Stimulated activated CD8-positive, alpha-beta memory T cell treated with anti-CD3 and anti-CD28 coated beads, Interleukin-2, amount 100 ng/mL, for 1 hour (primary cell): ENCODE measurements at places on chromosomes 7 and 10.

DNA sequence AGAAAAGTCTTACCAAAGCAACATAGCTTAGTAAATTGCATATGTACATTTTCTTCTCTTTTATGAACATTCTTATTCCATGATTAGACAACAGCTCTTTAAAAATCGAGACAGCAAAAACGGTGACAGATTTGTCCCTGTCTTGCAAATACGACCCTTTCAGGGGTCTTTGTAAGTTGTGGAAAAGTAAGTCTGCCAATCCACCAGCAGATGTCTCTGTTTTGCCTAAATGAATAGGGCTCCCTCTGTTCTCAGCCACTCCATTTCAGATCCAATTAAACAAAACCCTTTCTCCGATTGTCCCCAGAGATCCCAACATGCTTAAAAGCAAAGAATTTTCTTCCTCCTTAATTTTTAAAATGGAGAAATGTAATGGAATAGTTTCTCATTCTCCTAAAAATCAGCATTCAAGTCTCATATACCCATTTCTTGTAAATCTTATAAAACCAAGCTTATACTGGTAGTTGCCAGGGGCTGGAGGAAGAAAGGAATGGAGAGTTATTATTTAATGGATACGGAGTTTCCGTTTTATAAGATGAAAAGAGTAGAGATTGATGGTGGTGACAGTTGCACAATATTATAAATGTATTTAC, 61.0 kb upstream of the NFE2L3 start:
- DNase-seq: no peak

DNA sequence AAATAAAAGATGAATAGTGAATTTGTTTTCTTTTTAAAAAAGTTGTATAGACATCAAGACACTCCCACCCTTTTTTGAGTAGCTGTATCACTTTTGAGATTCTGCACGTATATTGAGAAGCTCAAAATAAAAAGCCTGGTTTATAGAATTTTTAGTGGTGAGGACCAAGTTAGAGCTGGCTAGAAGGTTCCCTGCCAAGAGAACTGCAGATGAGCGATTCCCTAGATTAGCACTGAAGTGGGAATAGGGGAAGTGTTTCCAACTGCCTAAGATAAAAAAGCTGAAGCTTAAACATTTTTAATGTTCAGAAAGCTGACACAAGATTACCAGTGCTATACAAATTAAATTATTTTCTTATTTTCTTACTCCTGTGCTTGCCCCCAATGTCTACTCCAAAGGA, 135.7 kb upstream of the TMEM229A start:
- no peak for DNase-seq

DNA sequence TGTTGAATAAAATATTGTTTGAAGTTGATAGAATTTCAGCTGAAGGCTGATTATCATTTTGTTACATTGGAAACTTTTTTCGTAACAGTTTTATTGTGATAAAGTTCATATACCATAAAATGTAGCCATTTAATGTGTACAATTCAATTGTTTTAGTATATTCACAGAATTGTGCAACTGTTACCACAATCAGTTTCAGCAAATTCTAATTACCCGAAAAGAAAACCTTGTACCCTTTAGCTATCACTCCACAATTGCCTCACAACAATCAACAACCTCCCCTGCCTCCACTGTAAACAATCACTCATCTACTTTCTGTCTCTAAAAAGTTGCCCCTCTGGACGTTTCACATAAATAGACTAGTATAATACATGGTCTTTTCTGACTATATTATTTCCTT, 179.7 kb upstream of the BET1 start:
- no peak for DNase-seq

- DNase-seq: no peak
Measured at GRCh38 chr10:123087786-123088185, 48.0 kb upstream of the HMX3 start.

DNA sequence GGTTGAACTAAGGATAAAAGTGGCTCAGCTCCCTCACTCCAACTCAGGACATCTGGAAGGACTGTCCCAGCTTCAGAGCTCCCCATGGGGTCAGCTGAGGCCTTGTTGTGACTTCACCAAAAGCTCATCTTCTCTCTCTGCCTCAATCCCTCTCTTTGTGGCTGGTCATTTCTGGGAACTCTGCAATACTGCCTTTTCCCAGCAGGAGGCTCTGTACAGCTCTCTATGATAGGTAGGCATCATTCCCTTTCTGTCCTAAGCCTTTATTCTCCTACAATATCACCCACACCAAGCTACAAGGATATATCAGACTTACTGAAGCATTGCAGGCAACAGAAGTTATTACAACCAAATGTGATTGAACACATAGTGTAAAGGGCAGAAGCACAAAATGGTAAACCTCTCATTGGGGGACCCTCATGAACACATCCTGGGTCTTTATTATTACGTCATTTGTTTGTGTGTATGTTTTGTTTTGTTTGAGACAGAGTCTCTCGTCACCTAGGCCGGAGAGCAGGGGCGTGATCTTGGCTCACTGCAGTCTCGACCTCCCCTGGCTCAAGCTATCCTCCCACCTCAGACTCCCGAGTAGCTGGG, 36.7 kb upstream of the PRPS1L1 start:
- DNase-seq: no peak

- DNase-seq: no peak
Measured at GRCh38 chr7:141166926-141167325, 93.1 kb downstream of the TMEM178B start.

DNA sequence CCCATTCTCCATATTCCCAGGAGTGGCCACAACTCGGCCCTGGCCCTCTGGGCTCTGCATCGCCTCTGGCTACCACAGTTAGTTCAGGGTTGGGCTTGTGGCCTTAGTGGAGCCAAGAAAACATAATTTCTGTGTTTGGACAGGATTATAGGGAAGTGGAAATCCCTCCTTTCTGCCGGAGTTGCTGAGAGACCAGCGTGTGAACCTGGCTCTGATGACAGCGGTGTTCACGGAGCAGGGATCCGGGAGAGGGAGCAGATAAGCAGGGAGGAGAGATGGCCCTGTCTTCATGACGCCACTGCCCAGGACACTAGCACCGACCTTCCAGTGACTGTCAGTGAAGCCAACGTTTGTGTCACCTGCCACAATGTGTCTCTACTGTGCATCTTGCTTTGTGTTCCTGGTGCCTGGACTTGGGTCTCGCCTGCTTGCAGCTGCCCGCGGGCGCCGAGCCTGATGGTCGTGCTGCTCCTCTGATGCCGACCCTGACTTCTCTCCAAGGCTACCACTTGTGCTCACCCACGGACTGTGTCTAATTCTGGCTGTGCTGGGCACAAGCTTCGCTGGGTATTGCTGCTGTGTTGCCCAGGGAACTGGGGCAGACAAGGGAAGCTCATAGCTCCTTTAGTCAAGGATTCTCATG, 67.0 kb upstream of the VIPR2 start:
- DNase-seq: no peak

GRCh38 chr10:130138479-130138866, 2.3 kb downstream of the GLRX3 start:
- no peak for DNase-seq

DNA sequence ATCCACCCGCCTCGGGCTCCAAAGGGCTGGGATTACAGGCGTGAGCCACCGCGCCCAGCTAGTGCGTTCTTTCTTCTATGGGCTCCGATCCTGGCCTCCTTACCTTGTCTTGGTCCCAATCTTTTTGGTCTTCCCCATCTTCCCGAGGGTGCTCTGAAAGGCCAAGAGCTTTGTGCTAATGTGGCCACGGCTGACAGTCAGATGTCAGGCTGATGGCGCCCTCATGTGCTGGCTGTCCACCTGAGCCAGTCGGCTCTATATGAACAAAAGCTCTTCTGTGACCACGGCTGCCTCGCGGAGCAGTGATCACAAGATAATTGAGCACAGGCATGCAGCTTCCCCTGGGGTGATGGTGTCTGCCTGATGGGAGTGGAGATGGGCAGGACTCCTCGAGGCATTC, 11.0 kb upstream of the AHCYL2 start:
- DNase-seq: no peak

DNA sequence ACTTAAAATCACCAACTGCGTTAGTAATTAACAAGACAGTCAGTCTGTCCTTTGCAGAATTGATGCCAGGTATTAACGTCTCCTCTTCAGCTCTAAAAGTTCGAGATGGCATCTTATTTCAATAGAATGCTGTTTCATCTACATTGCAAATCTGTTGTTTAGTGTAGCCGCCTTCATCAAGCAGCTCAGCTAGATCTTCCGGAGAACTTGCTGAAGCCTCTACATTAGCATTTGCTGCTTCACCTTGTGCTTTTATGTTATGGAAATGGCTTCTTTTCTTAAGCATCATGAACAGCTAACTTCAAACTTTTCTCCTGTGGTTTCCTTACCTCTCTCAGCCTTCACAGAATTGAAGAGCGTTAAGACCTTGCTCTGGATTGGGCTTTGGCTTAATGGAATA, 95.5 kb upstream of the FAM20C start:
- no peak for DNase-seq

- no peak for DNase-seq
Measured at GRCh38 chr10:61465901-61466632, 12.9 kb upstream of the TMEM26 start.

- DNase-seq: no peak
Measured at GRCh38 chr7:130273933-130274255, 7.2 kb downstream of the CPA2 start.

- DNase-seq: no peak
Measured at GRCh38 chr10:1354809-1355710, 298.9 kb downstream of the WDR37 start.

DNA sequence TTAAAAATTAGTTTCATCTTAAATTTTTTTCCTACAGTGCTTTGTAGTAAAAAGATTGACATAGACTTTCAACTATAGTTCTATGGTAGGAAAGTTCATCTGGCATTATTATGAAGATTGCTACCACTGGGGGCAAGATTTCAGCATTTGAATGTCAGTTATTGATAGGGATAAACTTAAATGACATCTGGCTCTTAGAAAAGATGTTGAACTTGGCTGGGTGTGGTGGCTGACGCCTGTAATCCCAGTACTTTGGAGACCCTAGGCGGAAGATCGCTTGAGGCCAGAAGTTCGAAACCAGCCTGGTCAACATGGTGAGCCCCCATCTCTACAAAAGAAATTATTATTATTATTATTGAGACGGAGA, 1.4 kb upstream of the TRA2A start:
- no peak for DNase-seq

DNA sequence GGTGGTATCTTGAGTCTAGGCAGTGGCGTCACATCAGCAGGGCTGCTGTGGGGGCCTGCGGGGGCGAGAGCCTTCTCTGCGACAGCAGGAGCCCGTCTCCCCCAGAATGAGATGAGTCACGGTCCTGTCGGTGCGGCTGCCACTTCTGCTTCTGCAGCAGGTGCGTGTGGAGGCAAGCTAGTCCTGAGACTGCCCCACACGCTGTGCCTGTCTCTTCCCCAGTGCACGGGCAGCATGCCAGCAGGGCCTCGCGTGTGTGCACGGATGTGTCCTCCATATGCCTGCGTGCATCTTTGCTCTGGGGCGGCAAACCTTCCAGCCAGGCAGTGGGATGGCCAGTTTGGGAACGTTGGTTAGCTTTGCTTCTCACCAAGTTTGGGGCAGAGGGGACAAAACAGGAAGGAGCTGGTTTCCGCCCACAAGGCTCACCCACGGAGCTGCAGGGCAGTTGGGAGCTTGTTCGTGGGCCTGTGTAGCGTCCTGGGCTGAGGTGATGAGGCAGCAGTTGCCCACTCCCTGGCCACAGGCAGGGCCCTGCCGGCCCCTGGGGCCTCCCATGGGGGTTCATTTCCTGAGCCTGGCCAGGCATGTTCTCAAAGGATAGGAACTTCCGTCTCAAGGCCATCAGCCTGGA, 60.8 kb upstream of the PPIF start:
- DNase-seq: peak; percentile 68

DNA sequence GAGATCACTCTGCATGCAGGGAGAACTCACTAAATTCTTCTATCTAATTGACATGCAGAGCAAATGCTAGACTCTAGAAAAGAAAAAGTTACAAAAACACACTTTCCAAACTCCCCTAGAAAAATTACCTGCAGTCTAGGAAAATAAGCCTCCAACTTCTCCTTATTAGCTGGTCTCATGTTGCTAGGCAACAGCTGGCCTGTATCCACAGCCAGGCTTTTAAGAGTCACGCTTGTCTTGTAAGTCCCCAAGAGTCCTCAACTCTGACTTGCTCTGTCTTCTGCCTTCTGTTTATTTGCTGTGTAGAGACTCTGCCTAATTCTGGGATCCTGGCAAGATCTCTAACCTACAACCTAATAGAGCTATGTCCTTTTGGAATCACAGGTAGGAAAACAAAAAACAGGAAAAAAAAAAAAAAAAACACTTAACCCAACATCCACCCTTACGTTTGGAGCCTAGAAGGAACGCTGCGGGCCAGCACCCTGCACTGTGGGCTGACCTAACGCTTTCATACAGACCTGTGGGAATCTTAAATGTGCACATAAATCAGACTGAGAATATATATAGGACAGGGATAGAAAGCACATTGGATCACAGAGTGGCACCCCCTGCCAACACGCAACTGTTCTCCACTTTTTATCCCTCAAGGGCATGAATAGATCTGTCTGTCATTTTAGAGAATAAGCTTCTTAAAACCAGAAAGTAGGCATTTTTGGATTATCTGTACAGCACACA, 117.0 kb upstream of the PTPRZ1 start:
- no peak for DNase-seq

DNA sequence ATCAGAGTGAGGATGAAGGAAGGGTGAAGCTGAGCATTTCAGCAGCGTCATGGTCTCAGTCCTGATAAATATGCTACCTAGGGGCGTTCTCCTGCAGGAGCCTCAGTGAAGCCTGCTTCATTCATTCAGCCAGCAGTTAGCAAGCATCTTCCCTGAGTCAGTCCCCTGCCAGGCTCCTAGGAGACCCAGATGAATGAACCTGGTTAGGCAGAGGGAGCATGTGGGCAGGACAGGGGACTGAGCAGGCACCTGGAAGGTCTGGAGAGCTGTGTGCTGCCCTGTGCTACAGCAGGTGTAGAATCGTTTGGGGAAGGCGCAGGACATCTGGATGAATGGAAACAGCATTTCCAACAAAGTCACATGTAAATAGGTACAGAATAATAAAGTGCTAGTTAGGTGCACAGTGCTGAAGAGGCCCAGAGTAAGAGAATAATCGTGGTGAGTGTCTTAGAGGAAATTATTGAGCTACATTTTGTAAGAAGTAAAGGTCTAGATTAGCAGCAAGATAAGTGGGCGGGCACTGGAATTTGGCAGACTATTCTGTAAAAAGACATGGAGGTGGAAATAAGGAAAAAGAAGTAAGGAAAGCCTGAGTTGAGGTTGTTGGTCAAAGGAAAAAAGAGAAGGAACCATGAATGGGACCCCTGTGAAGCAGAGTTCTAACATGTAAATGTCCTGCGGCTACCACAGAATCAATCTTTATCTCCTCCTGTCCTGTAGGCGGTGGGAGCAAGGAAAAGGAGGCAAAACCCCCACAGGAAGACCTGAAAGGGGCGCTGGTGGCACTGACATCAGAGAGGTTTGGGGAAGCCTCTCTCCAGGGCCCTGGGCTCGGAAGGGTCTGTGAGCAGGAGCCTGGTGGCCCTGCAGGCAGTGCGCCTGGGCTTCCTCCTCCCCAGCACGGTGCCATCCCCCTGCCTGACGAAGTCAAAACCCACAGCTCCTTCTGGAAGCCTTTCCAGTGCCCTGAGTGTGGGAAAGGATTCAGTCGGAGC, 12.0 kb downstream of the ZSCAN25 start:
- no peak for DNase-seq

DNA sequence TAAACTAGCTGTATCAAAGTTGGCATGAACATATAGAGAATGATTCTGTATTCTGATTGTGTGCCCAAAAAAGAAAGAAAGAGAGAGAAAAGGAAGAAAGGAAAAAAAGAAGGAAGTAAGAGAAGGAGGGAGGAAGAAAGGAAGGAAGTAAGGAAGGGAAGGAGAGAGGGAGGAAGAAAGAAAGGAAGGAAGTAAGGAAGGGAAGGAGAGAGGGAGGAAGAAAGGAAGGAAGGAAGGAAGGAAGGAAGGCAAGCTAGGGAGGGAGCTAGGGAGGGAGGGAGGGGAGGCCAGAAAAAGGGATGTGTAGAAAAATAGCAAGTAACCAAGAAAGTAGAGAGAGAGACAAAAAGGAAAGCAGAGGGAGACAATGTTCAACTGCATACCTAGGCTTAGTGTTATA, 60.7 kb upstream of the TARP start:
- no peak for DNase-seq
